HT-29 (cell line): ENCODE measurements at places on chromosomes 3 and 15. TPM values are rescaled to one million over a fixed set of nuclear protein-coding genes. Genes with fewer than 3 reads are reported as not detected.

A4GNT gene
- total RNA-seq, result not detected in 2 replicates

CEP70 gene
- total RNA-seq, result 5.1 and 6.1 TPM in 2 replicates

MNS1 gene
- 4.0 and 6.8 TPM in 2 replicates for total RNA-seq

GOLGA6L7 gene
- total RNA-seq, result not detected in 2 replicates

RASGRP1 gene
- total RNA-seq, result 0.08 and 1.3 TPM in 2 replicates

TMF1 gene
- total RNA-seq, result 8.5 and 9.9 TPM in 2 replicates

TLR9 gene
- not detected in 2 replicates for total RNA-seq

MAP1A gene
- total RNA-seq, result 0.46 and 0.50 TPM in 2 replicates

MB21D2 gene
- 3.0 and 4.3 TPM in 2 replicates for total RNA-seq

FSD2 gene
- total RNA-seq, result not detected in 2 replicates

TEX55 gene
- total RNA-seq, result not detected in 2 replicates

HYAL1 gene
- total RNA-seq, result 1.4 and 1.6 TPM in 2 replicates

ITIH1 gene
- 0.08 TPM in 1 of 2 replicates, not detected in the other for total RNA-seq

AQR gene
- total RNA-seq, result 18.0 and 20.0 TPM in 2 replicates

DUOXA2 gene
- total RNA-seq, result not detected in 2 replicates

ACSBG1 gene
- 1.4 and 3.6 TPM in 2 replicates for total RNA-seq

ITGA11 gene
- total RNA-seq, result not detected in 2 replicates

KLHL6 gene
- not detected in 2 replicates for total RNA-seq

CPA3 gene
- not detected in 2 replicates for total RNA-seq

RHO gene
- not detected in 2 replicates for total RNA-seq

CD86 gene
- not detected in 2 replicates for total RNA-seq

GLDN gene
- total RNA-seq, result 0.97 and 2.3 TPM in 2 replicates

ZSCAN29 gene
- 42.2 and 48.7 TPM in 2 replicates for total RNA-seq
